ENCODE measurements at places on chromosomes 7 and 10.

DNA sequence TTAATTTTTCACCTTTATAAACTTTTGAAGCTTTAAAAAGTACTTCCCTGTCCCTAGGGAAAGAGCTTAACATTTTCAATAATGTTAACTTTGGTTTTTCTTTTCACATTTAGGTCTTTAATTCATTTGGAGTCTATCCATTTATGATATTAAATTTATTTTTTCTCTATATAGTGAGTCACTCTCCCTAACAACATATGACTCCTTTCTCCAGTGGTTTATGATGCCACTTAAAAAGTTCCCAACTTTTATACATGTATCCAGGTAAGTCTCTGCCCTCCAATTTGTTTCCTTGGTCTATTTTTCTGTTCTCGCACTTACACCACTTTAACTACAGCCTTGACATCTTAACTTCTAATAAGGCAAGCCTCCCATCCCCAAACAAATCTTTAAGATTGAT is 3.5 kb downstream of the CACUL1 start:
- no peak for DNase-seq

- no peak for DNase-seq
Observed at GRCh38 chr7:91355695-91356435, 91.6 kb downstream of the FZD1 start.

DNA sequence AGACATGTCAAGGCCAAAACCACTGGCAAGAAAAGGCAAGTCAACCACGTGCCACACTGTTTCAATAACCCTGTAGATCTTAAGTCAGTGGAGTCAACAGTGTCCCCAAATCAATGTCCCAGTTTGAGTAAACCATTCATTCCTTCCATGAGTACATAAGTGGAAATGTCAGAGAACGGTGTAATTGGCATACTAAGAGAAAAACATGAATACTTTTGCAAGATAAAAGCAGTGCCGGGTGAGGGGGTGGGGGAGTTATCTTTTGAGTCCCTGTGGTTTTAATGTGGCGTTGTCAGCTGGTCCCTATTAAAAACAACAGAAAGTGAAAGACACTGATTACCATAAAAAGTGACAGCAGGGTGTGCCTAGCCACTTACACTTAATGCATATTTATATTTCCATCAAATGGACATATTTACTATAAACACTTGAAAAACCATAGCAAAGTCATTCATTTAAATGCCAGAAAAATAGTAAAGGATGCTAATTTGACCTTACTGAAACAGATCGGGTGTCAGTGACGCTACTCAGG is 37.8 kb downstream of the RSU1 start:
- no peak for DNase-seq

- no peak for DNase-seq
Observed at GRCh38 chr10:117360016-117360415, 15.2 kb downstream of the PDZD8 start.

All from hematopoietic multipotent progenitor cell treated with erythropoietin and hydrocortisone succinate and interleukin-3 and kit ligand, for 17 days (in vitro differentiated cells).